ENCODE measurements at places on chromosomes 7 and 10. TPM values are rescaled to one million over a fixed set of nuclear protein-coding genes. Genes with fewer than 3 reads are reported as not detected.

DNA sequence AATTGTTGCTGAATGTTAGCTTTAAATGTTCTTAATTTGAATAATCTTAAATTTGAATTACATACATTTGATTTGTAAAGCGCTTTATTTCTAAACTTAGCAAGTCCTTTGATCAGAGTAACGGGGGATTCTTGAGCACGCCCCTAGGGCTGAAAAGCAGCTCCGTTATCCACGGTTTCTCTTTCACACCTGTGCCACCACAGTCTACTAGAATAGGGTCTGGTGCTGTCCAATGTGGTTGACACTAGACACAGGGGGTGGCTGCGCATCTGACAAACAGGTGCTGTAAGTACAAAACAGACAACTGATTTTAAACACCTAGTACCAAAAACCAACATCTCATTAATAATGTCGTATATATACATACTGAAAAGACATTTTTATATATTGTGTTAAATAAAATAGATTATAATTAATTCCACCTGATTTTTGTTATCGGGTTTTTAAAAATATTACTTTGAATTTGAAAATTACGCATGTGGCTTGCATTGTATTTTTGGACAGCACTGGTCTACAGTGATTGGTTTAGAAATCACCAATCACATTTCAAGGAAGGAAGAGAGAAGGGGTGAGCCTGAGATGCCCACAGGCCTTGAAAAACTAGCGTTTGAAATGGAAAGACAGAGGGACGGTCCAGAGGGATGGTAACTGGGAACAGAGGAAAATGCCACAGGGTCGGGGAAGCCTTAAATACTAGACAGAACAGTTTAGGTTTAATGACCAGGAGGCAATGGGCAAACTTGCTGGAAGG, 7.3 kb downstream of the SEPHS1 start:
- DNase-seq: no peak

GRCh38 chr7:65554-65953, 126.8 kb upstream of the FAM20C start:
- DNase-seq: no peak

DNA sequence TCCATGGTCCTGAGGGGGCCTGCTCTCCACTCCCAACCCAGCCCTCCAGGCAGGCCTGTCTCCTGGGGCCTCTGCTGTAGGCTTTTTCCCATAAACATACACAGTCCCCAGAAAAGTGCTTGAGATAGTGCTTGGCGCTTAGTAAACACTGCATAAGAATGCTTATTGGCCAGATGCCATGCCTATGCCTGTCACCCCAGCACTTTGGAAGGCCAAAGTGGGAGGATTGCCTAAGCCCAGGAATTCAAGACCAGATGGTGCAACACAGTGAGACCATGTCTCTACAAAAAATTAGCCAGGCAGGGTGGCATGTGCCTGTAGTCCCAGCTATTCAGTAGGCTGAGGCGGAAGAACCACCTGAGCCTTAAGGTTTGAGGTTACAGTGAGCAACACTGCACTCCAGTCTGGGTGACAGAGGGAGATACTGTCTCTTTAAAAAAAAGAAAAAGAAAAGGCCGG, 24.6 kb upstream of the ASL start:
- no peak for DNase-seq

Gene CHAT
- total RNA-seq: not detected

- peak; percentile 66 for DNase-seq
Measured at GRCh38 chr10:73647211-73647874, 6.1 kb upstream of the MYOZ1 start.

- DNase-seq: no peak
Measured at GRCh38 chr7:117269886-117270285, 53.0 kb downstream of the WNT2 start.

- no peak for DNase-seq
Measured at GRCh38 chr10:13984647-13985155, 346.0 kb downstream of the FRMD4A start.

Gene VIPR2
- total RNA-seq: 0.41 TPM

DNA sequence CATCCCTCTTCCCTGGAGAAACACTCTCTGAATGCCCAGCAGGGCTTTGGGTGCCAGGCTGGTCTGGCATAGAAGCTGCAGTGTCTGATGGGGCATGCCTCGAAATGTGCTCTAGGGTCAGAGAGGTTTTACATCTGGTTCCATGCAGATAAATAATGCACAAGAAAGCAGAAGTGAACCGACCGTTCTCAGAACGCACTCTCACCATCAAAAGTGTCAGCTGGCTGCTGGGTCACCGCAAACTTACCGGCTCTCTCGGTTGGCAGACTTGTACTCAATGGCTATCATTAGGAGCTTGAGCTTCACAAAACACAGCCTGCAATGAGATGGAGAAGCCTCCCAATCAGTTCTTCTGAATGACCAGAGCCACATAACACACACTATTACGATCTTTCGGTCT, 610.0 kb downstream of the KCNMA1 start:
- no peak for DNase-seq

DNA sequence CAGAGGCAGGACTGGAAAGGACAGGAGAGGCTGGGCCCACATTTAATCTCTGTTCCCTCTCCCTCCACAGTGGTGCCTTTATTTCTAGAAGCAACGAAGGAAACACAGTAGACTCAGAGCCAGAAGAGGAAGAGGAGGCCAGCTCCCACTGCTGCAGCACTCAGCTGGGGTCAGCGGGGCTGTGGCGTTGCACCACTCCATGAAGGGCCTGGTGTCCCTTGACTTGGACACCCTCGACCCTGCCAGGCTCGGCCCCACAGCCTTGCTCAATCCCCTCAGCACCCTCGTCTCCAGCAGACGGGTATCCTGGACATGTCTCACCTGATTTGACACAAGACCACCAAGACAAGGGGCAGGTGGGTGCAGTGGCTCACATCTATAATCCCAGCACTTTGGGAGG, 38.8 kb downstream of the PRKAG2 start:
- DNase-seq: no peak

DNA sequence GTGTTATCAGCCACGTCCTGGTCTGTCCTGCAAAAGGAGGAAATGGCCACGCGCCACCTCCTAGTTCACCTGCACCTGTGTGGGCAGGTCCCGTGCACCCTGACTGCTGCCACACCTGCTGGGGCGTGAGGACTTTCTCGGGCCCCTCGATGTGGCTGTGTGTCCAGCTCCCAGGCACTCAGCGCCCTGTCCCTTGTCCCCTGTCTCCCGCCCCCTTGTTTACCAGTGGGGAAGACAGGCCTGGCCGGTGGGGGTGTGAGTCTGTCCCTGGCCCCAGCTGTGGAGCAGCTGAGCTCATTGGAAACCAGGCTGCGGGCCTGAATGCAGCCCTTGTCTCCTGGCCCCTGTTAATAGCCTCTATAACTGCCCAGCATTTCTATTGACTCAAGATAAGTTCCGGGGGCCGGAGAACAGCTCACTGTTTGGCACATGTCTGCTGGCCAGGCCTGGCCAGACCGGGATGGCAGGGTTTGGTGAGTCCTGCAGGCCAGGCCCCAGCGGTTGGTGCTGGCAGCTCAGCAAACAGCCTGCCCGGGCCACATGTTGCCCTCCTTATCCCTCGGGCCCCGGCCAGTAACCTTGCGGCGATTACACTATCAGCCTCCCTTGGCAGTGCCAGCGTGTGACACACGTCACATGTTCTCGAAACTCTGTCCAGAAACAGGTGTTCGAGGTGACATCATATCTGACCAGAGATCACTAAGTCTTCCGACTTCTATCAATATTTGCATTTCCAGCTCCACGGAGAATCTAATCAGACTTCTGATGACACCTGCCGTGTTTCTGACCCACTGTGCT, 52.1 kb downstream of the FOXL3 start:
- peak; percentile 71 for DNase-seq

Gene KLF14
- total RNA-seq: not detected

Gene PPP1R17
- total RNA-seq: 2.9 TPM

Gene PSD
- 98.2 TPM for total RNA-seq

DNA sequence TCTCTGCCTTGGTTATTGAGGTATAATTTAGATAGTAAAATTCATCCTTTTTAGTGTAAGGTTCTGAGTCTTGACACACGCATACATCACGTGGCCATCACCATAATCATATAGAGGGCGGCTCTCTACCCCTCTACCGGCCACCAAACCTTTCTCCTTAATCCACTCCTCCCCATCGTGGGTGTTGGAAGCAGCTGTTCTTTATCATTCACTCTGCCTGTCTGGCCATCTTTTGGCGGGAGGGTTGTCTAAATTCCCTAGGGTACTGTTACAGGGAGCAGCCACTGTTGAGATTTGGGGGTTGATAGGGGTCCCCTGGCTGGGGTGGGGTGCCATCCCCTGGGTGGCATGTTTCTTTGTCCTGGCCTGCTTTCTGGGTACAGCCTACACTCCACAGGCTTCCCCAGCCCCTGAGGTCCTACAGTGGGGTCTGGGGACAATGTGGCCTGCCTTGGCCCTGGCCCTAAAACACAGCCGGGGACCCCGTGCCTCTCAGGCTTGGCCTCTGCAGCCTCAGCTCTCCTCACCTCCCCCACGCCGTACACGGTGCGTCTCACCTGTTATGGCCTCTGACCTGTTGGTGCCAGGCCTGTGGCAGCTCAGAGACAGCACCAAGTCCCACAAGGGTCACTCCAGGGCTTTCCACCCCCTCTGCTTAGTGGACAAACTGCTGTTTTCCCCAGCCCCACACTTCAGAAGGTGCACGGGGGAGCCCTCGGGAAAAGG, 17.5 kb downstream of the AMZ1 start:
- DNase-seq: no peak

Gene WDR86
- total RNA-seq: 49.7 TPM

DNA sequence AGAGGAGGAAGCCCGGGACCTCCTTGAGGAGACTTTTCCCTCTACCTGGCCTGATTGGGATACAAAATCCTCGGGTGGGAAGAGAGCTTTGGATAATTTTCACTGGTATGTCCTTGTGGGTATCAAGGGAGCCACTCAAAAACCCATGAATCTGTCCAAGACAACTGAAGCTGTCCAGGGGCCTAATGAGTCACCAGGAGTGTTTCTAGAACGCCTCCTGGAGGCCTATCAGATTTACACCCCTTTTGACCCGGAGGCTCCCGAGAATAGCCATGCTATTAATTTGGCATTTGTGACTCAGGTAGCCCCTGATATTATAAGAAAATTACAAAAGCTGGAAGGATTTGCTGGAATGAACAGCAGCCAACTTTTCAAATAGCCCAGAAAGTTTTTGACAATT, 38.6 kb downstream of the ZNF25 start:
- no peak for DNase-seq

Gene OPN4
- total RNA-seq: not detected

Gene TMEM225B
- not detected for total RNA-seq

- no peak for DNase-seq
Measured at GRCh38 chr10:108036265-108036664, 871.8 kb upstream of the SORCS1 start.

DNA sequence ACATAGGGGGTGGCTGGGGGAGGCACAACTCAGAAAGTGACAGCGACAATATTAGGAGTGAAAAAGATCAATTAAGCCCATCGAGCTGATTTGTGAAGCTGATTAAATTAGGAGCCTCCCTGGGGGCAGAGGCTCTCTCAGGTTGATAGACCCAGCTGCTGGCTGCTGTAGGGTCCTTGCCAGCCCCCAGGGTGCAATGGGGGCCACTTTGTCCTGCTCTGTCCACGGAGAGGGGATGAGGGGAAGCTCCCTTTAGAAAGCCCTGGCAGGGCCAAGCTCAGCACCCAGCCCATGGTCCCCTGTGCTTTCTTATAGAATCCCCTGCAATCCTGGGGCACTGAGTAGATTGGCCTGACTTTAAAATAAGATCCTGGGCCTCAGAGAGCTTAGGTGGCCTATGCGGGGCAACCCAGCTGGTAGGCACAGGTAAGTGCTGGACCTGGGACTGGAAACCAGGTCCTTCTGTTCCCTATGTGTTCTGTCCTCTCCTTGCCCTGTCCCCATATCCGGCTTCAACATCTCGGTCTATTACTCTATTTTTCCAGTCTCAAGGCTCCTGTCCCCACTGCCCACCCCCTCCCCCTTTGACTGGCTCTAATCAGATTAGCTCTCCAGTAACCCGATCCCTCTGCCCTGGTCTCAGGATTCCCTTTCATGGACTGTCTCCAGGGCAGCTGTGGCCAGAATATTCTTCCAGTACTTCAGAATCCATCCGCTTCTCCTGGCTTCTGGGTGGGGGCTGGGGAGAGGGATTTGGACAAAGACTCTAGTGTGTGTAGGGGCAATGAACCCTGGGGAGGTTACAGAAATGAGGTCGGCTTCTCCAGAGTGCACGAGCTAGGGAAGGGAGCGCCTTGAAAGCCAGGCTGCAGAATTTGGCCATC, 259.6 kb downstream of the RPS24 start:
- DNase-seq: no peak

Gene SHTN1
- total RNA-seq: 50.5 TPM

DNA sequence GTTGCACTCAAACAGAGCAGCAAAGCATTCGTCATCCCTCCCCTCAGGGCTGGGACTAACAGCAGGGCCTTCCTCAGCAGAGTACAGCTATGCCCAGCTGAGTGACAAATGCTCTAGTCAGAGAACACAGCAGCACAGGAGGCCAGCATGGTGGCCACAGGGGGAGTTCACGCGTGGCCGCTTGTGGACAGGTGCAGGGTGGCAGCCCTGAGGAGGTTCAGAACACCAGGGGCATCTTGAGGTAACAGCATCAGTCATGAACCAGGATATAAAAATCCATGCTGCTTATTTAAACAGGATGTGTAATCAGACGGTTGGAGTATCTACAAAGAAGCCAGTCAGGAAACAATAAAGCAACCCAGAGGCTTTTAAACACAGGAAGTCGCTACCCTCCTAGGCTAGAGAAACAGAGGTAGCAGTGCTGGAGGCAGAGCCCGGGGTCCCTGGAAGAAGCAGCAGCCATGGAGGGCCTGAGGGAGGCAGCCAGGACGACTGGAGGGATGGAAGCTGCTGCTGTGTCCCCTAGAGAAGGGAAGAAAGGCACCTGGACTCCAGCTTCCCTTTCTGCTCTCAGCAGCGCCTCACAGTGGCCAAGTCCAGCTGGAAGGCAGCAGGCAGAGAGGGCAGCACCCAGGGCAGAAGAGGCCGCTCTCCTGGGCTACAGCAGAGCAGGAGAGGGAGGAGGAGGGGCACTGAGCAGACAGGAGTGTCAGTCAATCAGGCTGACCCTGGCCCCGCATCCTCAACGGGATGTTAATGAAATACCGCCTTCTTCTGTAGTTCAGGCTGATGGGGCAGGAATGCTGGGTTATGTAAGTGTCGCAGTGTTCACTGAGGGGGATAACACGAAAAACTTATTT, 70.8 kb upstream of the UCN3 start:
- DNase-seq: no peak

DNA sequence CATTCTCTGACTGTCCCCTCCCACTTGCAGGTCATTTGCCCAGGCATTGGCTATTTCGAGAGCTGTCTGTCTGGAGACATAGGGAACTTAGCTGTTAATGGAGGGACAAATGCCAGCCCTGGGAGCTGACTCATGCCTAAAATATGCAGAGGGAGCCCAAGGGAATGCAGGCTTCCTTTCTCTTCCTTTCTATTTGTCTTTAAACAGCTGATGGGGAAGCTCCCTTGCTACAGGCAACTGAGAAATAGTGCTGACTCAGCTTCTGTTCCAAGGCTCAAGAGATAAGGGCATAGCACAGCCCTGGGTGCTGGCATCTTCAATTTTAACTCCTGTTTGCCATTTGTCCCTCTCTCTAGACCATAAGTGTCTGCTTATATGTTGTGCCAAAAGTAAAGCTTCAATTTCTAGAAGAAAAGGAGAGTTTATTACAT, 82.7 kb upstream of the C1GALT1 start:
- DNase-seq: no peak
